ENCODE measurements at places on chromosomes 3 and 15. TPM values are rescaled to one million over a fixed set of nuclear protein-coding genes. Genes with fewer than 3 reads are reported as not detected.
A peak's percentile ranks its signal among the peaks of the same experiment; 100 is the strongest.

The DUOX2 gene
- 0.03 TPM for polyA plus RNA-seq

The IL17RC gene
- 38.3 TPM for polyA plus RNA-seq

The EOMES gene
- polyA plus RNA-seq: 0.10 TPM

The KY gene
- polyA plus RNA-seq: 1.6 TPM

The SLC12A6 gene
- polyA plus RNA-seq: 35.1 TPM

The MYZAP gene
- 5.3 TPM for polyA plus RNA-seq

The LRRC31 gene
- 0.38 TPM for polyA plus RNA-seq

The STARD9 gene
- 14.3 TPM for polyA plus RNA-seq

The CCR9 gene
- 0.05 TPM for polyA plus RNA-seq

The VILL gene
- polyA plus RNA-seq: 9.9 TPM

The TERB2 gene
- polyA plus RNA-seq: not detected

DNA sequence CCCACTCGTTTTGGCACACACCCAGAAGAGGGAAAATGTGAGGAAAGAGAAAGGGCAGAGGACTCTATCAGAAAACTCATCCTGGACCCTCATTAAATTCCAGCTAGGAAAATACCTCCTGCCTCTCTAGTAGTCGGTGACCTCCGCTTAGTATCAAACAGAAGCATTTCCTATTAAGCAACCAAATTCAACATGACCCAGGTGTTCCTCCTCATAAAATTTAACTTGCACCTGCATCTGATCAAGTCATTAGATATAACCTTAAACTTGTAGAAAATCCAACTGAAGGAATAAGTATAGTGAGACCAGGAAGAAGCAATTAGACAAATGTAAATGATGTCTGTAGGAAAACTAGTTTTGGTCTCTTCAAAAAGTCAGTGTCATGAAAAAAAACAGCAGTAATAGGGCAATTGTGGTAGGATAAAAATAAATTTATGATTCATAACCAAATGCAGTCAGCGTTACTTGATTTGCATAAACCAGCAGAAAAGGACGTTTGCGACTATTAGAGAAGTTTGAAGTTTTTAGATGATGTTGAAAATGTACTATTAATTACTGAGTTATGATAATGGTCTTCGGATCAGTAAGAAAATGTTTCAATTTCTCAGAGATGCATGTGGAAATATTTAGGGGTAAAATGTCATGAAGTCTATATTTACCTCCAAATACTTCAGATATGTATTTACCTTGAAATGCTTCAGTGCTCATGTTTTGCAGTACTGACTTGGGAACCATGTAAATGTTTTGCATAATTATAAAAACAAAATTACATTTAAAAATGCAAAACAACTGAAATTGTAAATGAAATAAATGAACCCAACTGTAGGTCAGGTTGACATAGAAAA is 44.6 kb downstream of the LDHAL6B start:
- DNase-seq: no peak

- peak; percentile 21 for DNase-seq
Measured at GRCh38 chr15:85289677-85290365, 90.6 kb upstream of the AKAP13 start.

DNA sequence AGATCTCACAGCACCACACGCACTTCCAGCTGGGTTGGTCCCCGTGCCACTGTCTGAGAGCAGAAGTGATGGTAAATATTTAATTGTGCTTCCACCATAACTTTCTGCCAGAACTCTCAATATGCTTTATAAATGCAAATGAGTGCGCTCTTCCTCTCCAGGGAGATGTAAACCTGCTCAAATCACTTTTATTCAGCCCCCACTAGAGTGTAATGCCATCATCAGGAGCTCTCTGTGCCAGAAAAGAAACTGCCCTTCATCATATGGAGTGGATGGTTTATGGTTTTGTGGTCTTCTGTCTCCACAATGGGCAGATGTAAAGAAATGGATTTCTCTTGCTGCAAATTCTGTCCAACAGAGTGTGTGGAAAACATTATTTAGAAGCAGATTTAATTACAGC is 127.0 kb downstream of the EPHB1 start:
- DNase-seq: no peak

DNA sequence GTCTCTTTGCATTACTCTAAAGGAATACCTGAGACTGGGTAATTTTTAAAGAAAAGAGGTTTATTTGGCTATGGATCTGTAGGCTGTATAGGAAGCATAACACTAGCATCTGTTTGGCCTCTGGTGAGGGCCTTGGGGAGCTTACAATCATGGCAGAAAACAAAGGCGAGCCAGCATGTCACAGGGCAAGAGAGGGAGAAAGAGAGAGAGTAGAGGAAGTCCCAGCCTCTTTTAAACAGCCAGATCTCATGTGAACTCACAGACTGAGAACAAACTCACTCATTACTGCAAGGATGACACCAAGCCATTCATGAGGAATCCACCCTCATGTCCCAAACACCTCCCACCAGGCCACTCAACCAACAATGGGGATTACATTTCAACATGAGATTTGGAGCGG is 974.6 kb downstream of the FHIT start:
- no peak for DNase-seq

GRCh38 chr3:194654443-194654842 is 17.5 kb downstream of the LSG1 start:
- DNase-seq: no peak

- DNase-seq: no peak
Measured at GRCh38 chr15:88002706-88003105, 253.8 kb downstream of the NTRK3 start.

DNA sequence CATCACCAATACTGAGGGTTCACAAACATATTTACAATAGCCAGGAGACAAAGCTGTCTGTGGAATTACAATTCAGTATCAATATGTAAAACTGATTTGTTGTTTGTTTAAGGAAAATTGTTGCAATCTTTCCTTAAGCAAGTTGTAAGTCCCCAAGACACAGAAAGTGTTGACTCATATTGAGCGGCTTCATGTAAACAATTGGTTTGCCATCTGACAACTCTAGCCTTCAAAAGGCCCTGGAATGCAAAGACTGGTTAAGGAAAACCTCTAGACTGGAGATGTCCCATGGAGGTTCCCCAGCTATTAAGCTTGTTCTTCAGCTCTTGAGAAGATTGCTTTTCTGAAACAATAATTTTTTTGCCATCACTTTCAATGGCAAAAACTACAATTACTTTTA is 283.7 kb upstream of the PROK2 start:
- DNase-seq: no peak

GRCh38 chr3:125644036-125645005 is 49.0 kb upstream of the OSBPL11 start:
- DNase-seq: no peak

GRCh38 chr15:40130799-40131502 is 22.3 kb upstream of the BMF start:
- no peak for DNase-seq

DNA sequence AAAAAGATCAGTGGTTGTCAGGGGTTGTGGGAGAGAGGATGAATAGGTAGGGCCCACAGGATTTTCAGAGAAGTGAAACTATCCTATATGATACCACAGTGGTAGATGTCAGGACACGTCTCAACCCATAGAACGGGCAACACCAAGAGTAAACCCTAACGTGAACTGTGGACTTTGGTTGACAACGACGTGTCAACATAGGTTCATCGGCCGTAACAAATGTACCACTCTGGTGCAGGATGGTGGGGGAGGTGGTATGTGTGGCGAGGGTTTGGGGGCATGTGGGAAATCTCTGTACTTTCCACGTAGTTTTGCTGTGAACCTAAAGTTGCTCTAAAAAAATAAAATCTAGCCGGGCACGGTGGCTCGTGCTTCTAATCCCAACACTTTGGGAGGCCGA is 13.0 kb upstream of the PIGZ start:
- no peak for DNase-seq

DNA sequence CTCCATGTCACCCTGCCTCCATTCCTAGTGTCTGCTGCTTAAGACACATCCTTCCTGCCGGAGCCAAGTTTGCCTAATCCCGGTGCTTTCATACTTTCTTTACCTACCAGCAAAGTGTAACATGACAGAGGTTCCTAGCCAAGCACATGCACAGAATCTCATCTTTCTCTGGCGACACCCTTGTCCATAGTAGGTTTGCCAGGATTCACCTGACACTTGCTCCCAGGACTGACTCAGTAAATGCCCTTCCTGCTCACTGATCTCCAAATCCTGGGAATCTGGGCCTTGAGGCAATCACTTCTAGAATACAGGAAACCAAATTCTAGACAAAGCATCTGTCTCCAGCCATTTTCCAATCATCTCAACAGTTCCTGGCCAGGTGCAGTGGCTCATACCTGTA is 10.2 kb upstream of the NR2E3 start:
- DNase-seq: no peak

- DNase-seq: no peak
Measured at GRCh38 chr3:45143673-45144671, 2.2 kb downstream of the CDCP1 start.

GRCh38 chr15:51199541-51199940 is 104.8 kb upstream of the TNFAIP8L3 start:
- DNase-seq: no peak

- DNase-seq: no peak
Measured at GRCh38 chr15:41474436-41474835, 19.2 kb upstream of the ITPKA start.

- DNase-seq: no peak
Measured at GRCh38 chr3:141093971-141094684, 43.0 kb downstream of the SPSB4 start.

DNA sequence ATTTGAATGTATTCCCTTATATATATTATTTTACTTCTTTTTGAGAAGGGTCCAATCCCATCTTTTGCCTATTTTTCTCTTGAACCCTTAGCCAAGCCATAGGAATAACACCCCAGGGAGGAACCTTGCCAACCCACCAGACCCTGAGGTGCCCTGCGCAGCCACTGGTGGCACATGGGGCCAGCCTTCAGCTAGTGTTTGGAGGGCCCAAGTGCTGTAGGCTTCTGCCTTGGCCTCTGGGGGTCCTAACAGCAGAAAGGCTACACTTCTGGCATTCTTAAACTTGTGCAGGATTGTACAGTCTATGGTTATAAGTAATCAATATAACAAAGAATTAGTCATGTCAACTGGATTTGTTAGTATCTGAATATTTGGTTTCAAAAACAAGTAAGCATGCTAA is 34.5 kb downstream of the RUVBL1 start:
- no peak for DNase-seq

DNA sequence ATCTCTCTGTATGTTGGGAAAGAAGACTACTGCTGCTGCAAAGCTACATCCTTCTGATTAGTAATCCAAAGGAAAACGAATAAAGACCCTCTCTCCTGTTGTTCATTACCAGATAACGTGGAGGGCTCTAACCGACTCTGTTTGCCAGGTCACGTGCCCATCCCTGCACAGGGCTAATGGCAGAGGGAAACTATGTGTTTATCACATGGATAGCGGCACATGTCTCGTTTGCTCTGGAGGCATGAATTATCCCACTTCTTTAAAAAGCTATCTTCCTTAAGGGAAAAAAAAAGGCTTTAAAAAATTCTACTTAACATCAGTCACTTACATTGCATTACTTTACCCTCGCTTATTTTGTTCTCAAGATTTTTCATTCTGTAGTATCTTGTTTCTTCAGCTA is 32.9 kb upstream of the APEH start:
- DNase-seq: no peak

- DNase-seq: no peak
Measured at GRCh38 chr3:24006-24405, 172.6 kb upstream of the CHL1 start.

DNA sequence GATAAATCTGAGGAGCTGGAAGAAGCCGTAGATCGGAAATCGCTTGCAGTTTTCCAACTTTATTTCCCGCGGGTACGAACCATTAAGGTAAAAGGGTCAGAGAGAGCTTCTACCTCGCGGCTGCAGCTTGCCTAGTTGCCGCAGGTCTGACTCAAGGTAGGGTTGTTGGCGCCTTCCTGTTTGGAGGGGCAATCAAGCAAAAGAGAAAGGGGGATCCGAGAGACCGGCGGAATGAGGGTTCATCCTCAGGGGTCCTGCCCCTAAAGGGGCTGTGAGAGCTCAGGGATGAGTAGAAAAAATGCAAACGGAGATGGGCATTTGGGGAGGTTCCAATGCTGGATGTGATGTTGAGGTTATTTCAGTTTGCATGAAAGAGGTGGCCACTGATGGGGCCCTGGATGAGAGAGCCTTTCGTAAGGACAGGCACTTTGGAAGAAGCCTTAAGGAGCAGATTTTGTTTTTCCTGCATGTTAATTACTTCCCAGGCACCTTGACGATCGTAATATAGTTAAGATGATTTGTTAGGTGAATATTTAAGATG is 265.4 kb downstream of the CGGBP1 start:
- peak; percentile 24 for DNase-seq

GRCh38 chr15:98785807-98786621 is 137.7 kb downstream of the IGF1R start:
- DNase-seq: peak; percentile 52

DNA sequence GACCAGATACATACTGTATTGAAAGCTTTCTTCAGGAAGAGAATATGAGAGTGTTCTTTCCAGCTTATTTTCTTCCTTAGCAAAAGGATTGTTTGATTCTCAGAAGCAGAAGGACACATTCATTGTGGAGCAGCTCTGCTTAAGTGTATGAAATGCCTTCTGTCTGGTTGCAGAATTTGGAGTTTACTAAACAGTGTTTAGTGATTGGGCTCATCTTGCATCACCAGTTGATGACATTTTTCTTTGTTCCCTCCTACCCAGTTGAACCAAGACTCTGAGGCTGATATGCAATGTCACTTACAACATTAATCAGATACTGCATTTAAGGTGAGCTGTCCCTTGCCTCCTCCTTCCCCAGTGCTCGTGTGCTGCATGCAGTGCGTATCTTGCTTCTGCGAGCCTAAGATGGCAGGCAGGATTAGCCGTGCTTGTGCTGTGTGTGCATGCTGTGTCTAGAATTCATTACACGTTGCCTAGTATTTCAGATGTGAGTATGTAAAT is 18.4 kb downstream of the ZBTB38 start:
- DNase-seq: no peak

- peak; percentile 83 for DNase-seq
Measured at GRCh38 chr3:184338511-184338945, 1.1 kb downstream of the FAM131A start.

DNA sequence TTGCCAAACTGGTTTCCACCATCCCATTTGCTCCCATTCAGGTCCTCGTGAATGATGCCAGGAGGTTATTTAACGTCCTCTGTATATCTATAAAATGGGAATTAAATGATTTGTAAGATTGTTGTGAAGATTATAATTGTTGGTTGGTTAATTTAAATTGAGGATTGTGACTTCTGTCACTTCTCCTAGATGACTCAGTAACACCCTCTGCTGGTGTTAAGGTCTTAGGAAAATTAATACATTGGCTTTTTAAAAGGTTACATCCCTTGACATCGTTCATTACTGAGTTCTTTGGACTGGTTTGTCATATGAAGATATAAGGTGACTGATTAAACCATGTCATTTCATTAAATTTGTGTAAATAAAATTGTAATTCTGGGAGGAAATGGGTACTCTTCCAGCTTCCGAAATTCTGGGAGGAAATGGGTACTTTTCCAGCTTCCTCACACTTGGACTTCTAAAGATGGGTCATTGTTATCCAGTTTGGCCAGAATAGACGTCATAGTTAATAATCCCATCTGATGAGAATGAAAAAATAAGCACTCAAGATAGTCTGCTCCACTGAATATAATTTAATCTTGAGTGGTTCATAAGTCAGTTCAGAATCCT is 33.3 kb upstream of the PAQR5 start:
- peak; percentile 22 for DNase-seq
